AG04450 (cell line): ENCODE measurements at places on chromosomes 13 and 19.

DNA sequence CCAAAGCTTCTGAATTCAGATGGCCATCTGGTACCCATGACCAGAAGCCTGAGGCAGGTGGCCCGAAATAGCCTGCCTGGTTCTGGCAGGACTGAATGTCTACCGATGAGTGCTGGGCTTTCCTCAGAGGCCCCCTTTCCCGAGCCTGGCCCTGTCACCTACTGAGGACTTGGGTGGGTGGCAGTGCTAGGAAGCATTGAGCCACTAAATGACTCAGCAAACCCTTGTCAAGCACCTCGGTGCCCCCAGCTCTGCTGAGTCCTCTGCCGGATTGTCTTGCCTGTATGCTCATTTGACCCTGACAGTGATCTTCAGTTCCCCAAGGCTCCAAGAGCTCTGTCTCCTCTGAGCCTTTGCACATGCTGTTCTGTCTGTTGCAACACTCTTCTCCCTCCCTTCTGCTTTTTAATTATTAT, 17.9 kb downstream of the PPP1R37 start:
- no peak for DNase-seq

DNA sequence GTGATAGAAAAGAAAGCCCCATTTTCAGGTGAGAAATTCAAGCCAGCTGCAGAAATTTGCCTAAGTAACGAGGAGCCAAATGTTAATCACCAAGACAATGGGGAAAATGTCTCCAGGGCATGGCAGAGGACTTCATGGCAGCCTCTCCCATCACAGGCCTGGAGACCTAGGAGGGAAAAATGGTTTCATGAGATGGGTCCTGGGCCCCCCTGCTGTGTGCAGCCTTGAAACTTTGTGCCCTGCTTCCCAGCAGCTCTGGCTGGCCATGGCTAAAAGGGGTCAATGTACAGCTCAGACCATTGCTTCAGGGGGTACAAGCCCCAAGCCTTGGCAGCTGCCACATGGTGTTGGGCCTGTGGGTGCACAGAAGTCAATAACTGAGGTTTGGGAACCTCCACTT, 9.9 kb downstream of the N4BP2L1 start:
- DNase-seq: no peak

- no peak for DNase-seq
Measured at GRCh38 chr19:34306213-34306661, 51.9 kb downstream of the GARRE1 start.

DNA sequence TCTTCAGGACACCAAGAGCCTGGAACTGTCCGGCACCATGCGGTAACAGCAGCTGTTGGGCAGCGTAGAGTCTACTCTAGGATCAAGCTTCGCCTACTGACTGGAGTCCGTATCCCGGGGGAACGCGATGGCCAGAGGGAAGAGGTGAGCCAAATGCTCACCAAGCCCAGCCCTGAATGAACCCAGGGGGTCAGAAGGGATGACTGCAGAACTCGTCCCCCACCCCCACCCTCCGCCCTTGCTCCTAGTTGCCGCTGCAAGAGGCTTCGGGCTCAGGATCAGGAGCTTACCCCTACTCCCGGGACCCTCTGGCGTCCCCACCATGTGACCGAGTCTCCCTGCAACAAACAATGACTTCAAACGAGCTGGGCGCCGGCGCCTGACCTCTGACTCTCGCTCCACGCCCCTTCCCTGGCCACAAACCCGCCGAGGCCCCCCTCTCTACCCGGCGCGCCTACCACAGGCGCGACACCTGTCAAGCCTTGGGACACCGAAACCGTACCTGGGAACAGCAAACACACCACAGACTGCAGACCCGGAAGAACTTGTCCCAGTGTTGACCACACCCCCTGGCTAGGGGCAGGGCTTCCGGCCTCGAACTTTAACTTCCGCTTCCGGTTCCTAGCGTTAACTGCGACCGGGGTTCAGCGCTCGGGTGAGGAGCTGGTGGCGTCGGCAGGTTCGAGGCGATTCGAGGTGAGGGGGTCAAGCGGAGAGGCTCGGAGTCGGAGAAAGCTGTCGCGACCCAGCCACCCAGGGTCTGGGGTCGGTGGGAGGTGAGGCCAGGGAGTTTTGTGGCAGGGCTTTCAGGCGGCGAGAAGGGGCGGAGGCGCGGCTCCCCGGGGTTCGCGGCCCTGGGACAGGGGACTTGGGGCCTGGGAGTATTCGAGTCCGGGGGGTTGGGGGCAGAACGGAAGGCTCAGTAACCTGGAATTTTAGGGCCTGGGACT, at the start of gene UBL5:
UBL5 (plus strand) TSS at position 630 of the 950 bp plus-strand sequence. CDS start 420 bp downstream, outside the sequence.
- DNase-seq: no peak

- no peak for DNase-seq
Measured at GRCh38 chr19:17522988-17523872, 11.8 kb downstream of the PGLS start.

- DNase-seq: no peak
Measured at GRCh38 chr13:75704927-75705288, 68.8 kb downstream of the LMO7 start.

DNA sequence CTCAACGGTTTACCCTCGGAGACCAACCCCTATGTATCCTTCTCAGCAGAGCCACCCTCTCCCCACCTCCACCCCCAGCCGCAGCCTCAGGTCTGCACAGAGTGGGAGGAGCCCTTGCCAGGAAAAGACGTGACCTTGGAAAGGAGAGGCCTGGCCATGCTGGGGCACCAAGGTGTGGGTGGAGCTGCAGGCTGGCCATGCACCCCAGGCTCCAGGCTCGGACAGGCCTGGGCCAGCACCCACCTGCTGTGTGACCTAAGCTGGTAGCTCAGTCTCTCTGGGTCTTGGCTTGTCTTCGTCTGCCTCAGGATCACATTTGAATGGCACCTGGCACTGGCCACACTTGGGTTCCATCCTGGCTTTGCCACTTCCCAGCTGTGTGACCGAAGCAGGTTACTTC, 29.5 kb downstream of the CCDC8 start:
- no peak for DNase-seq

DNA sequence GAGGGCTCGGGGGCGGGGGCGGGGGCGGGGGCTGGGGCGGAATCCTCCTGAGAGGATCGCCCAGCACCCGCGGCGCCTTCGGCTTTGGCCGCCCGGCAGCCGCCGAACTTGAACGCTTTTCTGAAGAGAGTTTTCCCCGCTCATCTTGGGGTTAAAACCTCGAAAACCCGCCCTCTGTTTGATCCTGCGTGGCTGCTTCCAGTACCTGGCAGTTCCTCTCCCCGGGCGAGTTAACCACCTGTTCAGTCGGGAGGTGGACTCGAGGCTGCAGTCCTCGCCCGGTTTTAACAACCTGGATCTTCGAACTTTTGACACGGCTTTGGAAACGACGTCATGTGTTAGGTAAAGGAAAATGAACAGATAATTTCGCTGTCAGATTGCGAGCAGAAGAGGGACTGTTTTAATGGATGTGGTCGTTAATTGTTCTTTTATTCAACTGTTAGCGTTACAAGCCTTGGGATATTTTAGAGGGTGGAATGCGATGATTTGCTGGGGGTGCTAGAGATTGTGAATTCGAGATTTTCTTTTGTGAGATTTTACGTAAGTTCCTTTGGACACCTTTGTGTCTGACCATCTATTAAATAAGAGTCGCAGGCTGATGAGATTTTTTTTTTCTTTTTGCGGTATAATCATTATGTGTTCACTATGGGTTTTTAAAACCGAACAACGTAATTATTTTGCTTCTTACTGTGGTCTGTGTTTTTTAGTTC, 1.0 kb downstream of the FNDC3A start:
- DNase-seq: no peak

DNA sequence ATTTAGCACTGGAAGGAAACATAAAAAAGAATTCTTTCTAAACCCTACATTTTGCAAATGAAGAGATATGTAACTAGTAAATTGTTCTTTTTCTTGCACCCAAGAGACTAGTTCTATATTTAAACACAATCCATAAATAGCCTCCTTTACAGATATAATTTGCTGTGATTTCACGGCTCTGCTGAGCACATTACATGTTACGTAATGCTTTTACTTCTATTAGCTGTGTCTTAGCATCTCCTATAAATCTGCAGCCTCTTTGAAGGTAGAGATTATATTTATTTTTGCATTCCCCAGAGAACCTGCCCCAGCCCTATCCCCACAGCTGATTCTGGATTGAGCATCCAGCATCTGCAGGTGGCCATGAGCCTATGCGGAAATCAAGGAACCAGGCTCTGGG, 32.2 kb downstream of the LACC1 start:
- DNase-seq: no peak

DNA sequence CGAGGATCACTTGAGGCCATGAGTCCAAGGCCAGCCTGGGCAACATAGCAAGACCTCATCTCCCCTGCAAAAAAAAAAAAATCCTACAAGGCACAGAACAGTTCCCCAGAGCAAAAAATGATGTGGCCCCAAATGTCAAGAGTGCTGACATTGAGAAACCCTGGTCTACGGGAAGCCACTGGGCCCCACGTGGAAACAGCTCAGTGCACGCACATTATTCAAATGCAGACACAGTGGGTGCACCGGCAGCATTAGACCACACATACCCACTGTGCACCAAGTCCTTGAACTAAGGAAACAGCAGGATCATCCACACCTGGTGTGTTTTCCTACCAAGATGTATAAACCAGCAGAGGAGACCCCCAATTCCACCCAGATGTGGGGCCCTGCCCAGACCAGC, 35.0 kb upstream of the ADGRE5 start:
- DNase-seq: no peak

GRCh38 chr13:26880735-26881134, 120.1 kb upstream of the GPR12 start:
- DNase-seq: no peak

- no peak for DNase-seq
Measured at GRCh38 chr19:41620171-41620570, 6.7 kb downstream of the CEACAM4 start.

GRCh38 chr13:110187641-110188161, 119.3 kb downstream of the COL4A1 start:
- peak; percentile 15 for DNase-seq

DNA sequence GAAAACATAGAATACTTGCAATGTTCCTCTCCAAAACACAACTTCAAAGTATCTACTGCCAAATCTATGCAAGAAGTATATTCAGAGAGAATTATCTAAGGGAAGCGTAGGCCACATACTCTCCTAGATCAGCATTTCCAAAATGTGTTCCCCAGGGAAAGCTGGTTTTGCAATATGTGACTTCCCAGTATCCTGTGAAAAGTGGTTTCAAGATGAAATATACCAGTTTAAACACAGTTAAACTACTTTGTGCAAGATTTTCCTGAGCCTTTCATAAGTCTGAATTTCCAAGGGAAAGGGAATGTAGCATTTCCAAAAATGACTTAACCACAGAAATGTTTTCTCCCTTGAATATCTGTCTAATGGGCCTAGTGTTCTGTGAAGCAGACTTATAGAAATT, 7.6 kb downstream of the STARD13 start:
- no peak for DNase-seq

DNA sequence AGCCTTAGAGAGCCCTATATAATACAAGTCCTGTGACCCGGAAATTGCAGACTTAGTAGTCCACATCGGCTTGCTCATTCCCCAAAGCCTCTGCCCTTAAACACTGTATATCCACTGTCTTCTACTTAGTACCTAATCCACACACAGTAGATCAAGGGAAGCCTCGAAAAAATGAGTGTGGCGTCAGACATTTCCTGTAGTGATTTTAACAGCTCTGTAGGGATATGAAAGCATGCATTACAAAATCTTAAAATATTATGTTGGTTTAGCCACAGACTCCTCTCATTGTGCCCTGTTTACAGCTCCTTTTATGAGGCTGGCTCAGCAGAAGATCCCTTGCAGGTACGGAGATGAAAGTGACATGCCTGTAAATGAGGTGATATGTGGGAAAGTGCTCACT, 416.3 kb downstream of the LIG4 start:
- DNase-seq: no peak

- DNase-seq: no peak
Measured at GRCh38 chr13:64546371-64546770, 2683.8 kb downstream of the PCDH9 start.

- DNase-seq: no peak
Measured at GRCh38 chr19:57466489-57466888, 9.5 kb upstream of the VN1R1 start.

- DNase-seq: peak; percentile 4
Measured at GRCh38 chr13:36282821-36283432, 14.7 kb downstream of the CCDC169 start.

- no peak for DNase-seq
Measured at GRCh38 chr13:40105231-40105630, 449.8 kb downstream of the COG6 start.

GRCh38 chr13:33217256-33217655, 68.3 kb downstream of the STARD13 start:
- DNase-seq: no peak

DNA sequence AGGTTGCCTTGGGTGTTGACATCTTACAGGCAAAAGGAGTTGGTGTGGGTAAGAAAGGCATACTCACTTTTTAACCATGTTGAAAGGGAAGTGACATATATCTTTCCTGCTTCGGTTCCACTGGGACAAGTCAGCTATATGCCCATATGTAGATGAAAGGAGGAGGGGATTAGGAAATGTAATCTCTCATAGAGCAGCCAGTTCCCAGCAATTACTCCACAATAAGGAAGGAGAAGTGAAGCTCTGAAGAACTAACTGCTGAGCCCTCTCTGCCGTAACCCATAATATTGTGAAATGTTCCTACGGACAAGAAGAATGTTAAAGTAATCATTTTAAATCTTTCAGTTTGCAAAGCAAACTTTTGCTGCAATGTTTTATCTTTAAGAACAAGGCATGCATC, 82.2 kb downstream of the EDNRB start:
- DNase-seq: no peak

DNA sequence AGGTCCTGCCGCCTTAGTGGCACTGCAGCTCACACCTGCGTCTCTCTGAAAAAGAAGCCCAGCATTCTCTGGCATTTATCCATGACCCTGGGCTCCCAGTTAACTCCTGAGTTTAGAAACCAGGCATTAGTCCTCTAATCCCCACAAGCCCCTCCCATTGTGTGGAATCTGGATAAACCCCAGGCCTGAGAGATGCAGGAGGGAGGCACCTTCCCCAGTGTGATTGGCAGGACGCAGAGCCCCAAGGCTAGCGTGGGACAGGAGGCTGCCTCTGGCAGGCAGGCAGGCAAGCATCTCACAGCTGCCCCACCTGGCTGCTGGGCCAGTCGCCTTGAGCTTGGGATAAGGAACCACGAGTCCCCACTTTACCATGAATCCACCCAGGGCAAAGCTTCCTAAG, 11.0 kb upstream of the SERPINE3 start:
- DNase-seq: no peak

DNA sequence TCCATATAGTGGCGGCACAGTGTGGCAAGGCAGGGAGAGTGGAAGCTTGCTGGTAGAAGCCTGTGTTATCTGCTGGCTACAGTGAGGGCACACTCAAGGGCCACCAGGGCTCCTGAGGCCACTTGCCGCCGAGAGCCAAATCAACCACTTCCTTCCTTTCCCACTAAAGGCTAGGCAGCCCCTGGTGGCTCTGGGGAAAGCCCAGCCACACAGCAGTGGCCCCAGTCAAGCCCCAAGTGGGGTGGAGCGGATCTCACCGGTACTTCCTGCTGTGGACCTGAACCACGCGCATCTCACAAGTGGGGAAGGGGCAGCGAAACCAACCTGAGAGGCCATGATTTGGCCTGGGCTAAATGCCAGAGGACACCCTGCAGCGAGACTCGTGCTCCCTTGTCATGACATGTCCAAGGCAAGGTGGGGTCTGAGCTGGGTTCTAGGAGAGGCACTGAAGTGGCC, 21.9 kb upstream of the SLC35E1 start:
- no peak for DNase-seq

GRCh38 chr19:38135150-38135998, 88.6 kb downstream of the DPF1 start:
- DNase-seq: no peak

- DNase-seq: no peak
Measured at GRCh38 chr13:60372141-60372540, 24.9 kb upstream of the TDRD3 start.

GRCh38 chr13:80814541-80814940, 473.6 kb upstream of the SPRY2 start:
- no peak for DNase-seq
